SW 1271 (cell line): ENCODE measurements at places on chromosomes 4 and X.

GRCh38 chr4:116180157-116180601, 905.2 kb downstream of the TRAM1L1 start:
- peak; percentile 1 for DNase-seq

GRCh38 chr4:163493643-163494359, 689 bp upstream of the TMA16 start:
- peak; percentile 41 for DNase-seq

- DNase-seq = no peak
These were observed 1.5 kb downstream of the FUNDC2 start for GRCh38 chrX:155028129-155028528.

GRCh38 chr4:1841201-1841886, 14.6 kb downstream of the LETM1 start:
- no peak for DNase-seq

DNA sequence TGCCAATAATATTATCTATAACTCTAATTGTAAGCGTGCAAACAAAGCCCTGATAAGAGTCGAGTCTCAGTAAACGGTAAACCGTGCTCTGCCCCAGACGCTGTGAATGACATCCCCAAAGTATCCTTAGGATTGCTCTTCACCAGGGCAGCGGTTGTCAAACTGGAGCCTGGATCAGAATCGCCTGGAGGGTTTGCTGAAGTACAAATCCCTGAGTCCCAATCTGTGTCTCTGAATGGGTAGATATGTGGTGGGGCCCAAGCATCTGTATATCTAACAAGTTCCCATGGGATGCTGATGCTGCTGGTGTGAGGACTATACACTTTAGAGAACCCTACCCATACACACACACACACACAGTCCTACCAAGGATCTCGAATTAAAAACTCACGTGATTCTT, 813 bp upstream of the APBB2 start:
- no peak for DNase-seq

DNA sequence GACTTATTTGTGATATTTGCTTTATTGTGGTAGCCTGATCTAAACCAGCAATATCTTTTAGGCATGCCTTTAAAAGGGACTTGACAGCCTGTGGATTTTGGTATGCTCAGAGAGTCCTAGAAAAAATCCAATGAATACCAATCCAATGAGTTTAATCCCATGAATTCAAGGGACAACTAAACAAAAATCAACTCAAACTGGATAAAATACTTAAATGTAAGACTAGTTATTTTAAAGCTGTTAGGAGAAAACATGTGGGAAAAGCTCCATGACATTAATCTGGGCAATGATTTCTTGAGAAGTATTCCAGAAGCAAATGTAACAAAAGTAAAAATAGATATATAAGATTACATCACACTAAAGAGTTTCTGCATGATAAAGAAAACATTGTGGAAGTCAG, 711.5 kb upstream of the PITX2 start:
- DNase-seq = no peak

DNA sequence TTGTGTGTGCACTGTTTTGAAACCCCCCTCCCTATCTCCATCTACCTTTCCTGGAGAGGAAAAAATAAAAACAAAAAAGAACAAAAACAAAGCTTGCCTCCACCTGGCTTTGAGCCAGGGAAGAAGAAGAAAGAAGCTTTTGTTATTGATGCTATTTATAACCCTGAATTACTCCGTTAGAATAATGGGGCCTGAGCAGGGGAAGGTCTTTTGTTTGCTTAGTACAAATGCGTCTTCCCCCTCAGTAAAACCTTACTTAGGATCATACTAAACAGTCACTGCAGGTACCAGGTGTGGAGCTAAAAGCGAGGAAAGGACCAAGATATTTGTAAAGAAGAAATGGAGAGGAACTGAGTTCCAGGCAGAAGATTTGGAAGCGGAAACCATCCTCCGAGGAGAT, 352.1 kb downstream of the KCNIP4 start:
- no peak for DNase-seq

GRCh38 chr4:71648923-71649322, 135.0 kb downstream of the GC start:
- DNase-seq = no peak

- no peak for DNase-seq
These were observed 226.7 kb downstream of the SNCA start for GRCh38 chr4:89610236-89610635.

- DNase-seq = no peak
These were observed 50.0 kb downstream of the UGT2B10 start for GRCh38 chr4:68865760-68866159.

DNA sequence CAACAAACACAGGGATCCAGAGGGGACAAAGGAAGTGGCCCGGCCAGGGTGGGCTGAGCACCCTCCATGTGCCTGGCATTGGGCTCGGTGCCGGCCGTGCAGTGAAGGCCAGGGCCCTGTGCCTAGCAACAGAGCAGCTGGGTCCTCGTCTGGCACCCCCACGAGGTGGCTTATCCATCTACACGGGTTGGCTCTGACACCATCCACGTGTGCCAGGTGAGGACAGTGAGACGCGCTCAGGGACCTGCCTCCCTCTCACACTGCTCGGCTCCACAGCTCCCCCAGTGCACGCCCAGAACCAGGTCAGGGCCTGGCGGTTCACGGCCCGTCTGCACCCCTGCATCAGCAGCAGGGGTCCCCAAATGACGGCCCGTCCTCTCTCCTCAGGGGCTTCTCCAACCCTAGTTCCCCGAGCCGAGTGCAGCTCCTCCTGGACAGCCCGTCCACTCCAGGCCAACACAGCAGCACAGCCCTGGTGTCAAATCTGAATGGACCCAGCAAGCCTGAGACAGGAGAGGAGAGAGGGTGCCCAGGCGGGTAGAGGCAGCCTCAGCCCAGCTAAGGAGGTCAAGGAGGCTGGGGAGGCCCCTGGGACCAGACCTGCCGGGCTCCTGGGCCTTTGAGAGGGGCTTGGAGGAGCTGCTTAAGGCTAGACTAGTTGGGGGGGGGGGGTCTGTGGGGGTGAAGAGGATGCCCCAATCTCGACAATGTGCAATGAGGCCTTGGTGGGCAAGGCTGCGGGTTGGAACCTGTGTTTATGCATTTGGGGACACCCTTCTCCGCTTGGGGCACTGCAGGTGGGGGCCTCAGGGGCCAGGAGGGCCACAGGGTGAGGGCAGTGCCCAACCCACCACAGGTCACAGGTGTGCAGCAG, 113.6 kb downstream of the FAM53A start:
- no peak for DNase-seq

DNA sequence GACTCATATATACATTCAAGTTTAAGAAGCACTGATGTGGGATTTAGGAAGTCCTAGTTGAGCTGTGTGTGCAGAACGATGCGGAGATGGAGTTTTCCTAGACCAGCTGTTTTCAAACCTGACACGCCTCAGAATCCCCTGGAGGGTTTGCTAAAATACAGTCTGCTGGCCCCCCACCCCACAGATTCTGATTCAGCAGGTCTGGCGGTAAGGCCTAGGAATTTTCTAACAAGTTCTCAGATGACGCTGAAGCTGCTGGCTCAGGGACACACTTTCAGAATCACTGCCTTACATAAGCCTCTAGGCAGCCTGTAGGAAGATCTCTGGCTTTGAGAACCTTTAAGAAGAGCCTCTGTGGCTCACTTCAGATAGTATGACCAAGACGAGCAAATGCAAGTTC, 73.1 kb downstream of the PHEX start:
- no peak for DNase-seq

DNA sequence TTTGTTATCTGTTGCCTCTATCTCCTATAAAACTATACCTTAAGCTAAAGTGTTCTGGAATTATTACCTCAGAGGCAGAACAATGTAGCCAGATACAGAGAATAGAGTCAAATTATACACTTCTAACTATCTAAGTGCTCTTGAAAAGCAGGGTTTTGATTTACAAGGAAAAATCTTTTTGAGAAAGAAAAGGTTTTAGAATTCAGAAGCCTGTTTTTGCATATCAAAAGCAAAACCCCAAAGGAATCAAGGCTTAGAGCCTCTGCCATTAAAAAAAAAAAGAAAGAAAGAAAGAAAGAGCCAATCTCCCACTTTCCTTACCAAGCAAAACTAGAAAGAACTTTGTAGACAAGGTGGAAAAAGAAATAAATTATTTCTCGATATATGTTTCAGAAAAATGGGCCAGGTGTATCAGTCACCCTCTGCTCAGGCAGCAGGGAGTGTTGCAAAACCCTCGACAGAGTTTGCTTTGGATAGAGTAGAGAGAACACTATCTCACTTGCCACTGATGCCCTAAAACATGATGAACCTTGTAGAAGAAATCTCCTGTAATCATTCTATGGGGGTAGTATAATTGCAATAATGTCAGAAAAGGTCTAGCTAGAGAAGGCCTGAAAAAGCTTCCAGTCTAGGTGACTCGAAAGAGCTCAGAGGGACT, 318.3 kb downstream of the PCDH10 start:
- DNase-seq = no peak
